ENCODE measurements at places on chromosomes 7 and 10.

DNA sequence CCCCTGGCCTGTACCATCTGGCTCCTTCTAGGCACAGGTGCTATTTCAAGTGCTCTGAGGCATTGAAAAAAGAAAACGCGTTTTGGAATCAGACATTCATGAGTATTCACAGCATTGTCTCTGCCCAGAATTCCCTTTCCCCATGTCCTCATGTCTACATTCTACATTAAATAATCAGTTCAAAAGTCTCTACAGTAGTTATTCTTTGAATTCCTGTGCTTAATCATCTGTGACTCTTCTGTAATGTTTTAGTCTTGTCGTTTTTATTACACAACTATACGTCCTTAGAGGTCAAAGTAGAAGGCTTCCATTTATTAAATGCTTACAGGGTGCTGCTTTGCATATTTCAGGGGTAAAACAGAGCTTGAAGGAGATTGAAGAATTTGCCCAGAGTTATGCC lies 95.7 kb downstream of the BICC1 start:
- DNase-seq: no peak

GRCh38 chr10:47055386-47056246 lies 144.4 kb downstream of the PTPN20 start:
- DNase-seq: no peak

DNA sequence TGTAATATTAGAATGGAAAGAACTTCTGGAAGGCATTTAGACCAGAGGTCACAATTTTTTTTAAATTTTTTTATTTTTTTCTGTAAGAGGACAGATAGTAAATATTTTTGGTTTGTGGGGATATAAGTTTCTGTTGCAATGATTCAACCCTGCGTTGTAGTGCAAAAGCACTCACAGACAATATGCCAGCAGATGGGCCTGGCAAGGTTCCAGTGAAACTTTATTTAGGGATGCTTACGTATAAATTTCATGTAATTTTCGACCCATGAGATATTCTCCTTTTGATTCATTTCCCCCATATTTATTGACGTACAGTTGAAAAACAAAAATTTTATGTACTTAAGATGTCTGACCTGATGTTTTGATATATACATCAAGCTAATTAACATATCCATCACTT lies 72.8 kb upstream of the NMT2 start:
- no peak for DNase-seq

DNA sequence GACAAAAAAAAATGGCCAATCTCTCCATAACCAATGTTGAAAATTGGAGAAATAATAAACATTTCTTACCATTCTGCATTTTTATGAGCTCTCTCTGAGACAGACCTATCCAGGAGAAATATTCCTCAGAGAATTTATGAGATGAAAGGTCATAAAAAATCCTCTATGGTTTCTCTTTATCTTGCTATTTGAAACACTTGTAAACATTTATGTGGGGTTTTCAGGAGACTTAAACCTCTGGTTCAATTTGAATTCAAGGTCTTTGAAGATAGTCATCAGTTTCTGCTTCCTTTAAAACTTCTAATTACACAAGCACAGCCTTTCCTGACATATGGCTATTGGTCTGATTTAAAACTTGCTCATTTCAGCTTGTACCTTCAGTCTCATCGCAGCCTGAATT lies 78.5 kb upstream of the APBB1IP start:
- DNase-seq: no peak

- DNase-seq: no peak
Measured at GRCh38 chr10:68594405-68594804, 34.3 kb downstream of the TET1 start.

- no peak for DNase-seq
Measured at GRCh38 chr10:48478980-48479811, 125.7 kb downstream of the ARHGAP22 start.

DNA sequence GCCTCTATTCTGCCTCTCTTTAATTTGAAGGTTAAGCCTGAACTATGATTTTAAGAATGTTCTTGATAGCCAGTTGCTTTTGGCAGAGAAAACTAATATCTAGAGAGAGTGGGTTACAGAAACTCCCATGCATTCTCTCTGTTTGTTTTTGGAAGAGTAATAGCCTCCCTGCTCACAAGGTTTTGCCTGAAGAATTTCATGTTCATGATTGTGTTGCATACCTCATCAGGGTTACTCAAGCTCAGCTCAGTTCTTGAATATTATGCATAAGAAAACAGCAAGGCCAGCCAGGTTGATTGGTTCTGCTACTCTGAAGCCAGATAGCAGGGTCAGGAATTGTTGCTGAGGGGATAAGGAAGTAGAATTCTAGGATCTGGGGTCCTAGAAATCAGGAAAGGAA lies 137.4 kb downstream of the MDFIC start:
- no peak for DNase-seq

DNA sequence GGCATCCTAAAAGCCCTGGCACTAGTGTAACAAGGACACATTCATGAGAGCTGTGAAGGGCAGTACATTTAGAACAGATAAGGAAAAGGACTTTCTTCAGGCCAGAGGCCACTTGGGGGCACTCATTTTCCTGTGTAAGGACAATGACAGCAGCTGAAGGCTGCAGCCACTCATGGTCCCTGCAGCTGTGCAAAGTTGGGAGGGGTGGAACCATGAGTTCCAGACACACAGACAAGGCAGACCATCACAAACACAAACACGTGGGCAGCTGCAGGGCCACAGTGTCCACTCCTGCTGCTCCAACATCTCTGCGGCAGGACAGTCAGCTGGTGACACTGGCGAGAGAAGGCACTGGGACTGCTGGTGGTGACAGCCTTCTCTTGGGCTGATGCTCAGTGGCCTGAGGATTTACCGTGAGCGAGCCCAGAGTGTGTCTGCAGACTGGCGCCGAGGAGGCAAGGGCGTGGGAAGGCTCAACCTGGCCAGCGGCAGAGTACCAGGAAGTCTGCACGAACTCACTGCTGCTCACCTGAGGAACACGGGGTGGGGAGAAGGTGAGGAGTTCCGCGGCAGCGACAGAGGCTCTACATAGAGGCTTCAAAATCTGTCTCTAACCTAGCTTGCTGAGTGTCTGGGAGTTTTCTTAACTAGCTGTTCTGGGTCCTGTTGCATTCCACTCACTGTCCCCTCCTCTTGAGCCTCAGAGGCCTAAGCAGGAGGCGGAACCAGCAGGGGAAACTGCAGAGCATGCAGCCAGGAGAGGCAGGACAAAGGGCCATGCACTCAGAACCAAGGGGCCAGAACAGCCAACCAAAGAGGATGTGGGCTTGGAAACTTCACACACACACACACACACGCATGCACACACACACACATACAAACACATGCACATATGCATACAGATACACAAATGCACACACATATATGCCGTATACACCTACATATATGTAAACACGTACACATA lies 76.5 kb upstream of the DDC start:
- DNase-seq: no peak

GRCh38 chr7:95220328-95220727 lies 104.0 kb downstream of the PON1 start:
- DNase-seq: no peak

- DNase-seq: no peak
Measured at GRCh38 chr10:105605918-105606317, 964.8 kb downstream of the SORCS3 start.

- no peak for DNase-seq
Measured at GRCh38 chr7:131431289-131431688, 103.6 kb downstream of the MKLN1 start.

GRCh38 chr7:123494193-123494796 lies 40.1 kb downstream of the IQUB start:
- DNase-seq: no peak

DNA sequence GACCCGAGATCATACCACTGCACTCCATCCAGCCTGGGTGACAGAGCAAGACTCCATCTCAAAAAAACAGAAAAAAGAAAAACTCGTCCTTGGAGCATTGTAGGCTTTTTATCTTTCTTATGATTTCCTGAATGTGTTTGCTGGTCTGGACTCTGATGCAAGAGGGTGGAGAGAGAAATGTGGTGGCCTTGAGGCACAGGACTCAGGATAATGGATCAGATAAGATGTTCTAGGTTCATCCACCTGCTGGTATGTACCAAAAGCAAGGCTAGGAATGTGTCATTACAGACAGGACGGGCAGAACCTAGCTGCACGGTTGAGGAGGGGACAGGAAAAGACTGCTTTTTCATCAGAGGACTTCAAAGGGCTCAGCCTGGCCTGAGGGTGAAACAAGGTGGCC lies 33.5 kb downstream of the GCC1 start:
- DNase-seq: no peak

GRCh38 chr10:33150889-33151288 lies 183.6 kb downstream of the NRP1 start:
- no peak for DNase-seq

- DNase-seq: no peak
Measured at GRCh38 chr10:71865561-71866041, 14.6 kb upstream of the PSAP start.

DNA sequence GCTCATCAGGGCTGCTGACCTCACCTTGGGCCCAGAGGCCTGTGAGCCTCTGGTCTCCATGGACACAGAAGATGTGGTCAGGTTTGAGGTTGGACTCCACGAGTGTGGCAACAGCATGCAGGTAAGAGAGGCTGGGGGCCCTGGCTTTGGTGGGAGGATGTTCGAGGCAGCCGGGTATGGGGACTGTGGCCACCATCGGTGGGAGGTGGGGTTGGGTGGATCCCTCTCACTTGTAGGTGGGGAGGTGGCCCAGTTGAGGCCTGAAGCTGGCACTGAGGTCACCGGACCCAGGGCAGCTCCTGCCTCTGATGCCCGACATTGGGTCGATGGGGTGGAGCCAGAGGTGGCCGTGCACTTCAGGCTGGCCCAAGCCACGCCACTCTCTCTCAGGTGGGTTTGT lies 406 bp downstream of the ZP3 start:
- DNase-seq: no peak

- no peak for DNase-seq
Measured at GRCh38 chr7:123230147-123230546, 30.4 kb upstream of the SLC13A1 start.

DNA sequence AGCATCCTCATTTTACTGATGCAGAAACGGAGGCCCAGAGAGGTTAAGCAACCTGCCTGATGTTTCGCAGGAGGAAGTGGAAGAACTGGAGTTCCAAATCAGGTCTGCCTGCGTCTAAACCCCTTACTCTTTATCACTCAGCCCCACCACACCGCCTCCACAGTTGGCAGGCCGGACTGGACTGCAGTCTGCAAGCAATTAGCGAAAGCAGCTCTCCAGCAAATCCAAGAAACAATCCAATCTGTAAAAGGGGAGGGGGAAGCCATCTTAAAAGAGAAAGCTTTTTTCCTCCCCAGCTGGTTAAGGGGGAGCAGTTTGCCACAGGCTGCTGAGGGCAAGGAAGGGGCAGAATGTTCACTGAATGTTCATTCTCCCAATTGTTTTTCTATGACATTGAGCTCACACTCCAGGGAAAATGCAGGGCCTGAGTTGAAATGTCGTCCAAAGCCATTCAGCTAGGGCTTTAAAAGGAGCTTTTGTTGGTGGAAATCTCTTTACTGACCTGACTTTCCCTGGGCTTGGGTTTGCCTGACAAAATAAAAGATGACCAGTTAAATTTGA lies 350.1 kb downstream of the RNLS start:
- no peak for DNase-seq

- DNase-seq: peak; percentile 72
Measured at GRCh38 chr10:93376372-93377293, 105.5 kb downstream of the MYOF start.

DNA sequence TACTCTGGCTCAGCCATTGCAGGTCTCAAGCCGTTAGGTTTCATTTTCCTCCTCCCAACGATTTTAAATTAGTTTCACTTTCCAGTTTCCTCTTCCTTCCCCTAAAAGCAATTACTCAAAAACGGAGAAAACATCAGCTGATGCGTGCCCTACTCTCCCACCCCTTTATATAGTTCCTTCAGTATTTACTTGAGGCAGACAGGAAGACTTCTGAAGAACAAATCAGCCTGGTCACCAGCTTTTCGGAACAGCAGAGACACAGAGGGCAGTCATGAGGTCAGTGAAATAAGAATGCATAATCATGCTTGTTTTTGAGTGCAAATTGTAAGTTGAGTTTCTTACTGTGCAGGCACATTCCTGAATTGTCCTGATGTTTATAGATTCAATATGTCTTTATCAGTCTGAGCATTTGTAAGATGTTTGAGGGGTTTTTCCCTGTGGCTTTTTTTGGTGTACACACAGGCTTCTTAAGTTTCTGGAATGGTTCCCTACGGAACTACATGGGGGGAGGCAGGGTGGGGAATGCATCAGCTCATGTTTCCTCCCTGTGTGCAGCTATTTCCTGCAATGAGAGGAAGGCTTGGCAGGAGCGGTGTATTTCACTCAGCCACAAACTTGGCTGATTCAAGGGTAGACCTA lies at the start of gene IFIT3:
IFIT3 (plus strand) TSS at position 195 of the 639 bp plus-strand sequence; CDS start at position 272, 77 bp downstream.
- peak; percentile 91 for DNase-seq

GRCh38 chr7:120856621-120857352 lies 1.2 kb downstream of the TSPAN12 start:
- DNase-seq: no peak

- DNase-seq: no peak
Measured at GRCh38 chr7:46259947-46260346, 338.9 kb upstream of the IGFBP3 start.

DNA sequence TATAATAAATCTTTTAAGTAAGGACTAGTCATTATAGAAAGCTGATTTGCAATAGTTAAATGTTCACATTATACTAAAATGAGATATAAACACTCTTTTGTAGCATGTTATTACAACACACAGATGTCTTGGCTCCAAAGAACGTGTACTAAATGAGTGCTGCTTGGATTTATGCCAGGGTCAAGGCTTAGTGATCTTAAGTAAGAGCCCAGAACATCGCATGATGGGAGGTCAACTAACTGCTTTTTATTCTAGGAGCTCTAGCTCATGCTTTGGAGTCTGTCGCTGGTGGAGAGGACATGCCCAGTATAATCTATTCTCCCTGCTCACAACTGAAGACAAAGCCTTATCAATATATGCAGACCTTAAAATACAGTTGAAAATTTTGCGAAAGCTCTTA lies 315.1 kb downstream of the BBS9 start:
- DNase-seq: peak; percentile 15

DNA sequence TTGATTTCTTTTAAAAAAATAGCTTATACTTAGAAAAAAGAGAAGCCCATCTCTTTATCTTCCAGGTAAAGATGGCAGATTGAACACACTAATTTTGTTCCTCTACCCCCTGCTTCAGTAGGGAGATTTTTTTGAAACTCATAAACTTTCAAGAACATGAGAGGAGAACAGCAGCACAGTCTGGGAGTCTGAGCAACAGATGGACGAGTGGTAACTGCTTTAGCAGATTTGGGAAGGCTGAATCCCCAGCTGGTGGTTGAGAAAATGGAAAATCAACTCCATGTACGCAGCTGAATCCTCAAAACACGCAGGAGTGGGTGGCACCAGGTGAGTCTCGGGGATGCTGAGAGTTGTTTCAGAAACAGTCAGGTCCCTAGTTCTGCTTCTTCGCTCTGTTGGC lies 114.6 kb upstream of the CTBP2 start:
- DNase-seq: no peak

- no peak for DNase-seq
Measured at GRCh38 chr10:7932301-7933036, 114.2 kb downstream of the TAF3 start.

GRCh38 chr7:141324870-141325269 lies 226.3 kb upstream of the AGK start:
- no peak for DNase-seq

GRCh38 chr7:120233338-120233737 lies 39.6 kb upstream of the KCND2 start:
- DNase-seq: no peak

- DNase-seq: no peak
Measured at GRCh38 chr7:12625836-12626235, 55.3 kb downstream of the SCIN start.

All from AG09319 (cell line).